ENCODE measurements at places on chromosomes 6 and 20.

- no peak for DNase-seq
Observed at GRCh38 chr6:138681627-138682026, 91.9 kb upstream of the CCDC28A start.

DNA sequence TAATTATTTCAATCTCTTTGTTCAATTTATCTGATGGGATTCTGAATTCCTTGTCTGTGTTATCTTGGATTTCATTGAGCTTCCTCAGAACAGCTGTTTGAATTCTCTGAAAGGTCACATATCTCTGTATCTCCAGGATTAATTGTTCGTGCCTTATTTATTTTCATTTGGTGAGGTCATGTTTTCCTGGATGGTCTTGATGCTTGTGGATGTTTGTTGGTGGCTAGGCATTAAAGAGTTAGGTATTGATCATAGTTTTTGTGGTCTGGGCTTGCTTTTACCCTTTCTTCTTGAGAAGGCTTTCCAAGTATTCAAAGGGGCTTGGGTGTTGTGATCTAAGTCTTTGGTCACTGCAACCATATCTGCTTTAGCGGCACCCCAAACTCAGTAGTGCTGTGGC, 39.4 kb upstream of the SCP2D1 start:
- no peak for DNase-seq

DNA sequence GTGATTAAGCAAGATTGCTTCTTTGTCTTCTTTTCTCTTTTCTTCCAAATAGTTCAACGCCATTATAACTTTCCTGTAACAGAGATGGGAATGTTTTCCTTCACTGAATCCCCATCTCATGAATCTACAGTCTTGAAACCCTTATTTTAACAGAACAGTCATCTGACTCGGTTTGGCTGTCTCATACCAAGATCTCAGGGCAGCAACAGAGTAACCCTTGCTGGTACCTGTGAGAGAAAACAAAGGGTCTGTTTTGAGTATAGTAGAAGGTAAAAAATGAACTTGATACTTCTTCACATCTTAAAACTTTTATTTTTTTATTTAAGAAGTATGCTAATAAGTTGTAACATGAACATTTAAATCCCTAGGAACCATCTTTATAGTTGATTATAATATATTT, 19.6 kb upstream of the DSE start:
- no peak for DNase-seq

- no peak for DNase-seq
Observed at GRCh38 chr6:156825475-156825874, 48.3 kb downstream of the ARID1B start.

GRCh38 chr6:125431971-125432370, 130.2 kb upstream of the HDDC2 start:
- no peak for DNase-seq

DNA sequence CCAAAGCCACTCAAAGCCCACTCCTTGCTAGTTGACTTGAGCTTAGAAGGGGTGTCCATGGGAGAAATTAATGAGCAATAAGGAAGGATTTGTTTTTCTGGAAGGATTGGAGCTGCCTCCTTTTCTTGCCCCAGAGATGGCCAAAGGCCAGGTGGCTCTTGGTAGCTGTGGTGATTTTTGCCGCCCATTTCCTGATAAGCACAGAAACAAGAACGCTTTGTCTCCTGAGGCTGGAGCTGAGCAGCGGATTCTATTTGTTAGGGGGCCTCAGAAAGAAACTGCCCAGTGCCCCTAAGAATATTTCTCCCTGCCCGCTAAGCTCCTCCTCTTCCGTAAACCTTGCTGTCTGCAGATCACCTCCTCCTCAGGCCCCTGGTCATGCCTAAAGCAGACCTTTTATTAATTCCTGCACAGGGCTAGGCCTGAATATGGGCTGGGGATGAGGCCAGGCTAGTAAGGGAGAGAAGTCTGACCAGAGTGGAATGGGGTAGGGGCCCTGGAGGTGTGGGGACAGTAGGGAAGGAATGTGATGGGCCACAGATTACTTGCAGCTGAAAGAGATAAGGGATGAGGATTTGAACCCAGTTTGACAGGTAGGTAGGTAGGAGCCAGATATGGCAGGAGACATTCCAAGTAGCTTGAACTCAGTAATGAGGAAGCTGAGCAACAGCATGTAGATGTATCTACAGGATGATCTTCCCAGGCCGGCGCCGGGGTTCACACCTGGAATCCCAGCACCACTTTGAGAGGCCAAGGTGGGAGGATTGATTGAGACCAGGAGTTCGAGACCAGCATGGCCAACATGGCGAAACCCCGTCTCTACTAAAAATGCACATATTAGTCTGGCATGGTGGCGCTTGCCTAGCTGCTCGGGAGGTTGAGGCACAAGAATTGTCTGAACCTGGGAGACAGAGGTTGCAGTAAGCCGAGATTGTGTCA, 71.2 kb upstream of the NAA20 start:
- DNase-seq = no peak

DNA sequence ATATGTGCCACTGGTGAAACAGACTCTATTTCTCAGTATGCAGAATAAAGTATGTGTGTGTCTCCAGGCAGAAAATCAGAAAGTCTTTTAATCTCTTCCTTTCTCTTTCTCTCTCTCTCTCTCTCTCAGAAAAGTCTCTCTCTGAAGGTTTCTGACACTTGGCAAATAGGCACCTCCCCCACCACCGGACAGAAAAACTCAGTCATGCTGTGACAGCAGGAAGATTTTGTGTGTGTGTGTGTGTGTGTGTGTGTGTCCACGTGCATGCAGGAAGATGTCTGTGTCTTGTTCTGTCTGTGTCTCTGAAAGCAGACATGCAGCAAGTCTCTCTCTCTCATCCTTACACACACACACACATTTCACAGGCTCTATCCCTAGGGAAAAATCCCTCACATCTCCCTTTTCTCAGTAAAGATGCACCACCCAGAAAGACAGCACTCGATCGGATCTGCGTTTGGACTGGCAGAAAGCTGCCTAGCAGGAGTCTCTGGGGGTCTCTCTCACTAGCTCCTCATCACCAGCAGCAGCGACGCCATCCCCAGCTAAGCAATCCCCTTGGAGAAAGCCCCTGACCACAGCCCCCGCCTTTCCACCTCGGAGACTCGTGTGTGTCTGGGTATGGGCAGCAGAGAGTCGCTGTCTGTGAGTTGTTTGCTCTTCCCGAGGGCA, 98.3 kb downstream of the EDN3 start:
- no peak for DNase-seq

DNA sequence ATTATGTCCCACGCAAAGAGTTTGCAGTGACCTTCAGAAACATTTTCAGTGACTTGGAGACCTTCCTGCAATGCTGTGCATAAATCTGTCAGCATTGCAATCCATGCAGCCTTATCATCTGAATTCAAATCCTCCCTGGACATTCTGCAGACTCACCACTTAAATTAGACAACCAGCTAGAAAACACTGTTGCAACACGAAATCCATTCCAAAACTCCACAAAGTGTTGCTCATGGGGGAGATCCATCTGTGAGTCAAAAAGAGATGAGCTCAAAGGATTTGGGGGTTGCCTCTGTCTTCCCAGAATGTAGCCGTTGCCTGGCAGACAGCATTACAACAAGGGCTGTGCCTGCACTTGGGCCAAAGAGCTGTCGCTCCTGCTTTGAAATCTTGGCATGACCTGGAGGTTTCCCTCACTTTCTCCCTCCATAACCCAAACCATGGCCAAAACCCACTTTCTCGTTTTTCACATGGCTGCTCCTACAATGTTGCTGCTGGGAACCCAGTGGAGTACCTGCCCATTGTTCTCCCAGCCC, 163.5 kb upstream of the CDYL start:
- DNase-seq = no peak

- no peak for DNase-seq
Observed at GRCh38 chr6:42471142-42471541, 19.4 kb upstream of the TRERF1 start.

GRCh38 chr6:86192123-86192522, 549.4 kb upstream of the SYNCRIP start:
- no peak for DNase-seq

GRCh38 chr20:2741463-2741862, 48.9 kb downstream of the EBF4 start:
- DNase-seq = no peak

DNA sequence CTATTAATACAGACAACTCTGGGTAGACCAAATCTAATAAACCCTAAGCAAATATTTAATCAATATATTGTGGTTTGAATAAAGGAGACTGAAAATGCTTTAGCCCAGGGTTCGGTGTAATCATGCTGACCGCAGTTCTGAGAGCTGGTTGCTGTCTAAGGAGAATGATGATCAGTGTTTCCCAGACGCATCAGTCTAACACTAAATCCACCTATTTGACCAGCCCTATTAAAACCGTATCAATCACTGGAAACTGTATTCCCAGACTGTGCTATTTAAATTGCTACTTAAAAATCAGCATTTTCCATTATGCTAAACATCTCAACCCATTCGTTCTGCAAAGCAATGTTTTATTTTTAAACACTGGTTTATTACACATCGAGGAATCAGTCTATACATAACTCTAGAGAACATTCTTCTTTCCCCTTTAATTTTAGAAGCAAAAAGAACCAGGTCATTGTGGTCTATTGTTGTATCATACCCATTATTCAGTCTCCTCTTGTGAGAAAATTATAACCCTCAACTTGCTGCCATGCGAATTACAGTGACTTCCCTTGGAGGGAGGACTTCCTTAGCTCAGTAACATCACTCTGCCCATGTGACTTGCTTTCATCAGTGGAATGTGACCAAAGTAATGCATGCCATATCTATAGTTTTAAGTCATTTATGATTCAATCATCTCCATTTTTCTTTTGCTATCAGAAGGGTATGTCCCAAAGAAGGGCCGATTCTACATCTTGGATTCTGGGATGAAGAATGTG, 515.2 kb upstream of the JAG1 start:
- DNase-seq = no peak

DNA sequence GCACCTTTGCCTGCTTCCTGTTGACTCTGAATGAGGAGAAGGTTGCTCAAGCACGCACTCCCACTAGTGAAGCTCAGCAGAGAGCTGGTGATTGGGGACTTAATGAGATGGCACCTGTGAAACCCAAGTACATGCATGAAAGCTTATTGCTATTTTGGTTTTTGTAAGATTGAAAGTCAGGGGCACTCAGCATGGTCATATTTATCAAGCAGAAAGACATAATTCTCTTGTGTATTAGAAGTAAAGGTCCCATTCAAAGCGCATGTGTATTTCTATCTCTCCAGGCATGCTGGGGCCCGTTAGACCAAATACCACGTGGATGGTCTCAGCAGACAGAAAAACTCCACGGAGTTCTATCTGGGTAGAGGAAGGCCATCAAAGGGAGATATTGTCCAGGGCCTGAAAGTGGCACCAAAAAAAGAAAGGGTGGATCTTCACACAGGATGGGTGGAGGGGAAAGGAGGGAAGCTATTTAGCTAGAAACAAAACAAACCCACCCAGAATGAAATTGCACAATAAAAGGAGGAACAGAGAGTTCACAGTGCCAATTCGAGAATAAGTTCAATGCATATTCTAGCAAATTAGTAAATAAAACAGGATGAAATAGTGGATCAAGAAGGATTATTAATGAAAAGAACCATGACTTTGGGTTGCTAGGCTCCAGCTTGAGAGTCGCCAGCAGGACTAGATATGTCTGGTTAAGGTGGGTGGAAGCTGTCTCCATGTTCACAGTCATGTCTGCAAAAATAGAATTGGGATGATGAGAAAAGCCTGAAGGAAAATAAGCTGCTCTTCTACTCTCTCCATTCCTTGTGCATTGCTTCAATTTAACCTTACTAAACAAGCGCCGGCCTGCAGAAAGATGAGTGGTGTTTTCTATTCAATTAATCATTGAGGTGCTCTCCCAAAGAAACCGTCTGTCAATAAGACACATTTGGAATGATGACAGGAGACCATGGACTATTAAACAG, 224.9 kb upstream of the DTNBP1 start:
- DNase-seq = no peak

- DNase-seq = no peak
Observed at GRCh38 chr6:56759521-56759920, 116.8 kb upstream of the DST start.

GRCh38 chr6:135810486-135810885, 41.0 kb upstream of the PDE7B start:
- no peak for DNase-seq

GRCh38 chr6:42269553-42269952, 51.9 kb upstream of the MRPS10 start:
- no peak for DNase-seq

- no peak for DNase-seq
Observed at GRCh38 chr6:91434576-91434975, 847.7 kb upstream of the MAP3K7 start.

DNA sequence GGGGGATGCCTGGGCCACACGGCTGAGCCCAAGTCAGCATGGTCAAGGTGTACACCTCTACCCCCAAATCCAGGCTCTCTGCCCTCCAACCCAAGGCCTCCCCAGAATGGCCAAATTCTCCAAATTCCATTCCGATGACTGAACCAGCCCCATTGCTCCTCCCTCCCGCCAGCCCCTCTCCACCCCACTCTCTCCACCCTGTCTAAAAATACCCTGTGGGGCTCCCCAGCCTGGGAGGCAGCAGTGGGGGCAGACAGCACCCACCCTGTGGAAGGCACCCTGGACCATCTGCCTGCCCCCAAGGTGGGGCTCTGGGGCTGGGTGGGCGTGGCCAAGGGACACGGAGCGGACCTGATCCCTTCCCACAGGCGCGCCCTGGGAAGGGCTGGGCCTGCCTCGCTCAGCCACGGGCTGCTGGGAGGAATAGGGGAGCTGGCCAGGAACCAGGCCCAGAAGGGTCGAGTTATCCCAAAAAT, 11.4 kb downstream of the TEAD3 start:
- no peak for DNase-seq

DNA sequence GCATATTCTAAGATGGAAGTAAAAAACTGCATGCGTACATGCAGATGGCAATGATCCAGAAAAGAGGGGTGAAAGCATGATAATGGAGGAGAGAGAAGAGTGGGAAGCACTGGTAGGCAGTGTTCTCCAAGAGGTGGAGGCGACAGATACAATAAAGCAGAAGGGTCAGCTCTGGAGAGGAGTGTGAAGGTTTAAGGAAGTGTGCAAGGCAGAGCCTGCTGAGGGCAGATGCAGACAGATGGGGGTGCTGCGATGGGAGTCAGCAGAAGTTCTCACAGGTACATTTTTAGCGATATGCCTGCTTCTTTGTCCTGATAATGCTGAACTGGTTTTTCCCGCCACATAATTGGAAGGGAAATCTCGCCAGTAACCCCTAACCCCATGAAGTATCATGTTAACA, 81.1 kb upstream of the C6orf118 start:
- DNase-seq = no peak

GRCh38 chr20:59770270-59770669, 163.2 kb downstream of the SYCP2 start:
- no peak for DNase-seq

DNA sequence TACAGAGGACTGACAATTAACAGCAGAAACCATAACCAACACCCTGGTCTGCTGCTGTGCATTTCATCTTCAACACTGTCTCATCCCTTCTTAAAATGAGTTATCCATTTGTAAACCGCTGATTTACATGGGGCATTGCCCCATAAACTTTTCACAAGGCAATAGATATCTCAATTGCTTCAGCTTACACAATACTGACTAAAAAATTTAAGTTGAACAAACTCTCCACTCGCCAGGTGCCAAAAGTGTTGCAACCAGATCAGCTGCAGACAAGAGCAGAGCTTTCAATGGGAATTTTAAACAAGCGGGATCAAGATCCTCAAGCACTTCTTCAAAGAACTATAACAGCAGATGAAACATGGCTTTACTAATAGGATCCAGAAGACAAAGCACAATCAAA, 183.0 kb downstream of the TASP1 start:
- DNase-seq = no peak
